ENCODE measurements at places on chromosomes 2 and 18.

DNA sequence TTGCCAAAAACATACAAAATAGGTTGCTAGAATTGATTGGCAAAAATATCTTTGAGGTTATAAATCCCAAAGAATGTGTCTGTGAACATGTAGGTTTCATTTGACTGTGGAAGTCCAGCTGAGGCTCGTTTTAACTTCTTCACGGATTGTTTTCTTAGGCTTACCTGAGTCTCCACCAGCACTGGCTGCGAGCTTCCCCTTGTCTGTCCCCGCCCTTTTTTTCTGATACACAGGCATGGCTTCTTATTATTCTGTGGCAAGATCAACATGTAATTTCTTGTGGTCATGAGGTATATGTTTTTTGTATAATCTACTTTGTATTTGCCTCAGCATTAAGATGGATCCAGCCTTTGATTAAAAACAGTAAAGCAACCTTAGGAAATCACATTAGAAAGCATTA is 7.2 kb upstream of the SLC40A1 start:
- no peak for DNase-seq

DNA sequence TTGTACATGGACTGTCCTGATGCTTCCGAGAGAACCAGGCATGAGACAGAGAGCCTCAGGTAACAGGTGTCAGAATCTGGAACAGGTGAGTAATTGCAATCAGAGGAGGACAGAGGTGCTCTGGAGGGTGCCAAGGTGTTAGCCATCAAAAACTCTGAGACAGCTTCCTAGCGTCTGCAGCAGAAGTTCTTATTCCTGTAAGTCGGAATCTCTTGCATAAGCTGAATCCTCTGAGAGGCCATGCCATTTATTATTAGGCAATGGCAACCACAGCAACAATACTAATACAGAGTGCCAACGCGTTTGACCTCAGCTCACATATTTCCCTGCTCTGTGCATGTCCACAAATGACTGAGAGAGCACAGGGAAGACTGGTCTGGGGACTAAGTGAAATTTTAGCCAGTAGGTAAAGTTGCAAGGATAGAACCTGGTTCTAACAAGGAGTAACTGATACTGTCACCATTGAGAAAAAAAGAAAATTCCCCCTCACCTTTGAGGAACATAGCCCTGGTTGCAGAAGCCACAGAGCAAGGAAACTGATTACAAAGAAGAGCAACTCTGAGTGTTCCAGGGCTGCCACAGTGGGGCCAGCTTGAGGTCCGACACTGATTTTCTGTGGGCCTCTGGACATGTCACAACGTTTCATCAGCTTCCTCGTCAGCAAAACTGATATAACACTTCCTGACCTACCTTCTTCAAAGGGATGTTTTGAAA is 55.1 kb upstream of the ACSL3 start:
- DNase-seq = no peak

- no peak for DNase-seq
Measured at GRCh38 chr18:6203791-6204190, 210.9 kb downstream of the L3MBTL4 start.

- no peak for DNase-seq
Measured at GRCh38 chr2:229375251-229375650, 104.2 kb upstream of the PID1 start.

DNA sequence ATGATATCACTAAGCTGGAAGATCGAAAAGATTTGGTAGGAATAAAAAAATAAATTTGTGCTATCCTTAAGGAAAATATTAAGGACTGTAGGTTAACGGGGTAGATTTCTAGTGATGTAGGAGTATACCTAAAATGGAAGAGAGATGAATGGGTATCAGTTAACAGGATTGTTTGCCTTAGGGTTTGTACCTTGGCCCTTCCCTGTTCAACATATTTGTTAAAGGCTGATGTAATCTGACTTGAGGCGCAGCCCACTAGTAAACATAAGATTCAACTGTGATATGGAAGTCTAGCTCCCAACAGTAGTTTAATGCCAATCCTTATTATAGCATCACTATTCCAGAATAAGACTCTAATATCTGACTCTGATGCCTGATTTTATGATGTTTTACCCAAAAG is 685.2 kb downstream of the DCC start:
- DNase-seq = no peak

DNA sequence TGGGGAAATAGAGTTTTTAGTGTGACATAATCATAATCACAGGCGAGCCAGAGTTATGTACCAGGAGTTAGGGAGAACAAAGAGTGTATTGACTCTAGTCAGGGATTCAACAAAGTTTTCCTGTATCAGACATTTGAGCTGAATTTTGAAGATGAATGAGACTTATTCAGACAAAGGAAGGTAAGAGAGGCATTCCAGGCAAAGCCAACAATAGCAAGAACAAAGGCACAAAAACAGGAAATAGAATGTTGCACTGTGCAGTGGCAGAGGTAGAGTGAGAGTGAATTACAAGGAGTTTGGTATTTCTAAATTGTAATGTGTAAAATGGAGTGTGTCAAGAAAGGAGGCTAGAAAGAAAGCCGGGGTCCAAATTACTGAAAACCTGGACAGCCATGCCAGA is 156.2 kb downstream of the CCDC148 start:
- no peak for DNase-seq

- DNase-seq = no peak
Measured at GRCh38 chr2:55153584-55154299, 78.4 kb downstream of the CLHC1 start.

All from urothelium cell line (cell line).